Activated B cell treated with CpG ODN at 0.5 μM for 24 hours (primary cell): ENCODE measurements at places on chromosomes 7 and 10. TPM values are rescaled to one million over a fixed set of nuclear protein-coding genes. Genes with fewer than 3 reads are reported as not detected.
A peak's percentile ranks its signal among the peaks of the same experiment; 100 is the strongest.

- no peaks in the 10 kb centered on the region for H3K36me3 ChIP-seq
- peaks cover 11% of the 10 kb centered on the region for H3K27me3 ChIP-seq
- H3K4me1 ChIP-seq, result no peaks in the 10 kb centered on the region
- no peak overlapping the region for H3K4me3 ChIP-seq
Measured at GRCh38 chr10:123703195-123703790, 37.1 kb downstream of the GPR26 start.

Gene MMD2
- not detected in 2 replicates for total RNA-seq

Gene CNPY1
- not detected in 2 replicates for total RNA-seq

DNA sequence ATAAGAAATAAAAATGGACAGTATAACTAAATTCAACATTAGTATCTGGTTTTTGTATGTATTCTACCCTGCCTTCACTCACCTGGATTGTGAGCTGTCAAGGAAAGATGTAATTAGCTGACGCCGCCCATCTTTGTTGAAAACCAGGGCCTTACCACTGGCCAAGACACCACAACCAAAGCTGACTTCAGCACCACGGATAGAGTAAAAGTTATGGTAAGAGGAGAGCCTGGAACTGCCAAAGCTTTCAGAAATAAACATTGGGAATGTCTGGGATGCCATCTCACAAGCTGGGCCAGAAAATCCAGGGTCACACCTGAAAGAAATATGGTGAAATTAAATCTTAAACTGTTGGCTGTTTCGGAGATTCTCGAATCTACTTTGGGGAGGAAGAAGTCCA is 190.1 kb upstream of the SLC26A5 start:
- no peak overlapping the region for H3K4me3 ChIP-seq
- no peaks in the 10 kb centered on the region for H3K36me3 ChIP-seq
- H3K27ac ChIP-seq, result no peak overlapping the region

- no peak overlapping the region for H3K4me3 ChIP-seq
- DNase-seq, result no peak
- no peak overlapping the region for H3K27ac ChIP-seq
- peaks cover 4% of the 10 kb centered on the region for H3K4me1 ChIP-seq
Measured at GRCh38 chr7:117036836-117037235, 83.5 kb downstream of the ST7 start.

Gene OR6V1
- total RNA-seq, result not detected in 2 replicates

DNA sequence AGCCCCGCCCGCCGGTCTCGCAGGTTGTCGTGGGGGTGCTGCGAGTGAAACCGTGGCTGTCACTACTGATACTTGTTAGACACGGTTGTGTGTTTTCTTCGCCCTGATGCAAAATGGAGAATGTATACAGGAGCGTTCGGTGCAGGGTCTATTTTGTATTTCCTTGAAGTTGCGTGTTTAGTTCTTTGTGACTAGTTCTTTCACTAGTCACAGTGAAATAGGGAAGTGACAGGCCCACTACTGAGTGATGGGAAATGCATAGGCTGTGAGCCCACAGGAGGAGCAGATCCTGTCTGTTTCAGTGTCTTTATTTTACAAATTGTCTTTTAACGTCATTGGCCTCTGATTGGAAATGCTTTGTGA is 675 bp downstream of the ABRAXAS2 start:
- peaks cover 2% of the 10 kb centered on the region for H3K27me3 ChIP-seq
- DNase-seq, result no peak
- H3K27ac ChIP-seq, result peak overlapping the region; percentile 93
- H3K4me1 ChIP-seq, result peaks cover 18% of the 10 kb centered on the region
- H3K4me3 ChIP-seq, result peak overlapping the region; percentile 92

GRCh38 chr10:78436222-78436573 is 402.5 kb downstream of the RPS24 start:
- H3K27me3 ChIP-seq, result peaks cover 21% of the 10 kb centered on the region
- no peak overlapping the region for H3K27ac ChIP-seq
- H3K4me3 ChIP-seq, result no peak overlapping the region
- no peaks in the 10 kb centered on the region for H3K4me1 ChIP-seq

Gene SSMEM1
- not detected in 2 replicates for total RNA-seq

Gene SVIL
- total RNA-seq, result 0.62 and 1.9 TPM in 2 replicates

DNA sequence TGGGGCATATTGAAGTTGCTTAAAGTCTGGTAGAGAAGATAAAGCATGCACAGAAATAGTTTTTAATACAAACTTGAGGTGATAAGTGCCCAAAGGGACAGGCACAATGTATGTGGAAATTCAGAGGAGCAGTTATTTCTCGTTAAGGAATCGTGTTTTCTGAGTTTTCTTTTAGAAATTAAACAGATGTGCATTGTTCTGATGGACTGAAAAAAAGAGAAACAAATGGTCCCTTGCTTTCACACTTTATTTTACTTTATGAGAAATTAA is 45.6 kb downstream of the CNNM2 start:
- H3K4me3 ChIP-seq, result no peak overlapping the region
- no peak overlapping the region for H3K27ac ChIP-seq
- H3K27me3 ChIP-seq, result no peaks in the 10 kb centered on the region
- H3K36me3 ChIP-seq, result peaks cover 5% of the 10 kb centered on the region

Gene CPA4
- not detected in 2 replicates for total RNA-seq

DNA sequence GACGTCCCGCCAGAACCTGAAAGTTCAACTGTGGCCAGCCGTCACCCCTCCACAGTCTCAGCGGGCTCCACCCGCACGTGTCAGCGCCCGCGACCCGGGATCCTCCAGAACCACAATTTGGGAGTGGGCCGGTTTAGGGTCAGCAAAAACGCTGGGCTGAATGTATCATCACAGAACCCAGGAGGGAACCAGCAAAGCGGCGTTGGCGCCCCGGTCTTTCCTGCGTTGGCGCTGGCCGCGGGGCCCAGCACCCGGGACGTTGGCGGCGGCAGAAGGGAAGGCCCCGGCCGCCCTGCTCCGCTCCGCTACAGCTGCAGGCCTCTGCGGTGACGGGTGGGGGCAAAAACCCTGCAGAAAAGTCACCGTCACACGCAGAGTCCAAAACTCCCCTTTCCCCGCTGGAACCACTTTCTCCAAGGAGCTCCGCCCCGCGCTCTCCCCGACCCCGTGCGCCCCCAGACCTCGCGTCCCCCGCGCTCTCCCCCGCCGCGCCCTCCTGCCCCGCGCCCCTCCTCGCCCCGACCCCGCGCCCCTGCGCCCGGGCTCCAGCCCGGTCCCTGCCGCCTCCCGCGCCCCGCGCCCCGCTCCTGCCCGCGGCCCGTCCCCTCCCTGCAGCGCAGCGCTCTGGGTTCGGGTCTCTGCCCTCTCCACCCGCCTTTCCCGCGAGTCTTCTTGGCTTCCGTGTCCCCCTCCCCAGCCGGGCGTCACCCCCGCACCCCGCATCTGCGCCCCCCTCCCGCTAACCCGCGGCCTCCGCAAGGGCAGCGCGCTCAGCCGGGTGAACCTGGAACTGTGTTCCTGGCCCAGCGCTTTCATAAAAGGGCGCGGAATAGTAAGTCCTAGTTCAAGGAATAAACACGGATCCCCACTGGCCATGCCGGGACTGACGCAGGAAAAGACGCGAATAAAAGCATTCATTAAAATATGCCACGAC is 24.0 kb upstream of the RNF32 start:
- H3K36me3 ChIP-seq, result peaks cover 4% of the 10 kb centered on the region
- no peak overlapping the region for H3K27ac ChIP-seq
- DNase-seq, result no peak
- H3K27me3 ChIP-seq, result peaks cover 56% of the 10 kb centered on the region
- peak overlapping the region; percentile 28 for H3K4me3 ChIP-seq

- peak; percentile 26 for DNase-seq
- peaks cover 27% of the 10 kb centered on the region for H3K36me3 ChIP-seq
- H3K4me1 ChIP-seq, result peaks cover 56% of the 10 kb centered on the region
- peak within 1 kb of the TSS; percentile 84 for H3K4me3 ChIP-seq
Measured at GRCh38 chr10:69087590-69088470, at the start of gene SRGN. SRGN (plus strand) TSS chr10:69088103; CDS start chr10:69088158, 55 bp downstream.

DNA sequence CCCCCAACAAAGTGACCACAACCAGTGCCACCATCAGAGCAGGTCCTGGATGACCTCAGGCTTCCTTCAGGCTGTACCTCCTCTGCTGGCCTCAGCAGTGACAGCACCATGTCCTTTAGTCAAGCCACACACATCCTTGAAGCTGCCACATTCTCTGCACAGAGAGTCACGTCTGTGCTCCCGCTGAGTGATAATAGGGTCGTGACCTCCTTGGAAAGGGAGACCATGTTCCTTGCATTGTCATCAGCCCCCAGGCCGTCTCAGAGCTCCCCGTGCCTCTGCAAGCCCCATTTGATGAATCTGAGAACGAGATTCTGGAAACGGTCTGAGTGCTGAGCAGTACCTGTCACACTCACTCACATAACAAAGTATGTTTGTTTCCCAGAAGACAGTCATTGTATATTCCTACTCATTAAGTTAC is 106.5 kb upstream of the PRR15 start:
- no peak overlapping the region for H3K27ac ChIP-seq
- H3K27me3 ChIP-seq, result no peaks in the 10 kb centered on the region
- no peak overlapping the region for H3K4me3 ChIP-seq
- H3K36me3 ChIP-seq, result no peaks in the 10 kb centered on the region
- DNase-seq, result no peak
- no peaks in the 10 kb centered on the region for H3K4me1 ChIP-seq

Gene ATP5MK
- total RNA-seq, result 208 and 223 TPM in 2 replicates

Gene SNX10
- 28.9 and 32.3 TPM in 2 replicates for total RNA-seq

DNA sequence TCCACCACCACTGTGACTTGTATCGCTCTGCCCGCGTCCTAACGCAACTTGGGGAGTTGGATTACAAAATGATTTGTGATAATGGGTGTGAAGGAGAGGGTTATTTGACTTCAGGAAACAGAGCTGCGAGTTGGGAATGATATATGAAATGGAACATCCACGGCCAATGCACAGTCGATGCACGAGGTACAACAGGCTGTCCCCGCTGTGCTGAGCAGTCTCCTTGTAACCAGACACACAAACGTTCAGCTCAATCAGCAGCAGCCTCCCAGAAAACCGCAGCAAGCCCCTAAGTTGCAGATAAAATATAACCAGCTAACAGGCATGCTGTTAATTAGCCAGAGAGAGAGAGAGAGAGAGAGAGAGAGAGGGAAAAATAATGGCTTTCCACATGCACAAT is 332.7 kb upstream of the MGMT start:
- DNase-seq, result no peak
- no peak overlapping the region for H3K4me3 ChIP-seq
- no peaks in the 10 kb centered on the region for H3K36me3 ChIP-seq
- peaks cover 3% of the 10 kb centered on the region for H3K27me3 ChIP-seq
- no peak overlapping the region for H3K27ac ChIP-seq
- no peaks in the 10 kb centered on the region for H3K4me1 ChIP-seq

DNA sequence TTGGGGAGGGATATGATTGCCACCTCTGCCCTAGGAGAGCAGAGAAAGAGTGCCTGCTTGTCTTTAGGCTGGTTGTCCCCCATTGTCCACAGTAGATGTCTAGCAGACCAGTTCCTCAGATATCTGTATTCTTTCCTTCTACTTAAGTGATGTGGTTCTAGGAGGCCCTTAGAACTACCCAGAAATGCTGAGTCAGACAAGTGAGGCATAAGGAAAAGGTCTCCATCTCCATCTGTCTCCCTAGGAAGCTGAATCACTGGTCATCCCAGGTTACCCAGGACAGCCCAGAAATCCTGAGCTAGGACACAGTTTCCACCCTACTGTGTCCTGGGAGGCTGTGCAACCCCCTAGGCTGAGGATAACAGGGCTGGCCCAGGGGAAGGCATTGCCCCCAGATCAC is 93.4 kb upstream of the INHBA start:
- no peak overlapping the region for H3K27ac ChIP-seq
- DNase-seq, result no peak
- no peaks in the 10 kb centered on the region for H3K36me3 ChIP-seq
- H3K4me1 ChIP-seq, result no peaks in the 10 kb centered on the region

DNA sequence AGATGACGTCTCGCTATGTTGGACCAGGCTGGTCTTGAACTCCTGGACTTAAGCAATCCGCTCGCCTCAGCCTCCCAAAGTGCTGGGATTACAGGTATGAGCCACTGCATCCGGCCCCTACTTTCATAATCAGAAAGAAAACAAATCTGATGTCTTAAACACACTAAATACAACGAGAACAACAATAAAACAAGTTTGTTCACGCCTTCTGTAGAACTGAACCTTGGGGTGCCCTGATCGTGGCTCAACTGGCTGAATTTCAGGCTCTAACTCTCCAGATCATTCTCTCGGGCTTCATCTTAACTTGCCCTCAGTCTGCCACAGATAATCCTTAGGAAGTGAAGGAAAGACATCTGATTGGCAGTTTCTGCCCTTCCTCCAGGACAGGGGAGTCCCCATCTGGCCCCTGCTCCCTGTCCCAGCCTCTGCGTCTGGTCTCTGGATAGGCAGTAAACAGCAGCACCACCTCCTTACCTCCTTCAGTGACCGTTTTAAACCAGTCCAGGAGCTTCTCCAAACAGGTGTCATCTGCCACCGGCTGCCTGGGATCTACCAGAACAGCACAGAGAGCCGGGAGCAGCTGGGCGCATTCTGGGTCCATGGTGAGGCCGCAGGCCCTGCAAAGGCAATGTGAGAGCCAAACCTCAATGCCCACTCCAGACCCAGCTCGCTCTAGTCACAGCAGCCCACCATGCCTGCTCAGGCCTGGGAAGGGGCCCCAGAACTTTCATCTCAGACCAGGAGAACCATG is 1.3 kb downstream of the BRAT1 start:
- no peaks in the 10 kb centered on the region for H3K27me3 ChIP-seq
- H3K27ac ChIP-seq, result peak overlapping the region; percentile 79
- H3K4me1 ChIP-seq, result peaks cover 40% of the 10 kb centered on the region
- peak overlapping the region; percentile 87 for H3K4me3 ChIP-seq
- no peak for DNase-seq

Gene SPDYE1
- not detected in 2 replicates for total RNA-seq

DNA sequence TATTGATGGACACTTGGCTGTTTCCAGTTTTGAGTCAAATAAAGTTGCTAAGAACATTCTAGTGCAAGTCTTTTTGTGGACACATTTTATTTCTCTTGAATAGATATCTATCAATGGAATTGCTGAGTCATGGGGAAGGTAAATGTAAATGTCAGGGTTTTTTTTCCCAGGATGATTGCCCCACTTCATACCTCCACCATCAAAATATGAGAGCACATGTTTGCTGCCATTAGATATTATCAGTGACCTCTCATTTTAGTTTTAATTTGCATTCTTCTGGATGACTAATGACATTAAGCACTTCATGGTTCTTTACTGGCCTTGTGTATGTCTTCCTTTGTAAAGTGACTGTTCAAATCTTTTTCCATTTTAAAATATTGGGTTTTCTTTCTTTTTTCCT is 45.7 kb downstream of the PAPSS2 start:
- H3K27ac ChIP-seq, result no peak overlapping the region
- DNase-seq, result no peak
- no peaks in the 10 kb centered on the region for H3K27me3 ChIP-seq

Gene FAM25G
- 1.2 TPM in 1 of 2 replicates, not detected in the other for total RNA-seq

Gene SEMA3C
- total RNA-seq, result 0.20 TPM in 1 of 2 replicates, not detected in the other

DNA sequence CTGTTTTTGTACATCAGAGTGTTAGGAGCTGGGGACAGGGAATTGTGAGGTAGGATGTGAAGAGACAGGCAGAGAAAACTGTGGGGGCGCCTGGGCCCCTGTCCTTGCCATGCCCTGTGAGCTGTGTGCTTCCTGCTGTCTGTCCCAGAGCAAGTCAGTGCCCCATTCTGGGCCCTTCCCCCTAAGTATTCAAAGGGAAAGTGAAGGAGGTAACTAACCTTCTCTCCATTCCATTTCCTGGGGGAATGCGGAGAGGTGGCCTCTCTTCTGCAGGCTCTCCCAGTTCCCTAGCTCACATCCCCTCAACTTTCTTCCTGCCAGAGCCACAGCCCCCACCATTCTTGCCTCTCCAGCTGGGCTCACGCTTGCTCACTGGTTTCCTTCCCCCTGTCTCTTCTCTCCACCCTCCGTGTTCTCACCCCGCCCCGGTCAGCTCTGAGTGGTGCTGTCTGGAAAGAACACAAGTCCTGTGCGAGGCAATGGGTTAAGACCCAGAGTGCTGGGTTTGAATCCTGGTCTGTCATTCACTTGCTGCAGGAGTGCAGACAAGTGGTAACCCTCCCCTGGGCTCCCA is 9.7 kb upstream of the VSIR start:
- no peaks in the 10 kb centered on the region for H3K36me3 ChIP-seq
- no peaks in the 10 kb centered on the region for H3K27me3 ChIP-seq
- H3K4me3 ChIP-seq, result no peak overlapping the region

Gene PSD
- 1.4 and 1.5 TPM in 2 replicates for total RNA-seq
